ENCODE measurements at places on chromosomes 1 and 21.

GRCh38 chr1:244952280-244952933, 88.1 kb upstream of the HNRNPU start:
- DNase-seq, result no peak

GRCh38 chr1:26142159-26142558, 16.7 kb upstream of the FAM110D start:
- DNase-seq, result no peak

- no peak for DNase-seq
These were observed 262.8 kb downstream of the LTN1 start for GRCh38 chr21:28729887-28730286.

DNA sequence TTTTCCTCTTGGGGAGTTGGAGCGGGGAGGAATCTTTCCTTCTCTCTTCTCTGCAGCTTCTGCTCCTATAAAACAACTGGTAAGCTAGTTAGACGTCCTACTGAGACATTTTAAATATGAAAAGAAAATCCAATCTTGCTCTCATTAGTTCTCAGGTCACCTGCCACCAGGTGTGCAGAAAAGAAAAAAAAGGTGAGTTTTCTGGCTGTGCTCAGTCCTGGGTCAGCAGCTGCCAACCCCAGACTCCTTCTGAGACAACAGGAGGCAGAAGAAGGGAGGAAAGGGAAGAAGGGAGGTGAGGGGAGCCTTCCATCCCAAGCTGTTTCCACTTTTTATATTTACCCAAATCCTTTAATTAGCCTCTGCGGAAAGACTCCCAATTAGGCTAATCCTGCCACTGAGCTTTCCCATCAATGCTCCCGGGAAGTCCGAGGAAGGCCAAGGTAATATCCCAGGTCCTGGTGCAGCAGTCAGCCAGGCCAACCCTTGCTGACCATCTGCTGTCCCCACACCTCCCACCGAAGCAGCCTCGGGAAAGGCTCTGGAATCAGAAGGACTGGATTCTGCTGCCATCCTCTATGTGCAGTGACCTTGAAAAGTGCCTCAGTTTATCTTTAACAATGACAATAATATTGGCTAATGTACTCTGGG, 33.4 kb downstream of the GLIS1 start:
- no peak for DNase-seq

GRCh38 chr1:197269053-197269452, 1.0 kb downstream of the CRB1 start:
- DNase-seq, result no peak

DNA sequence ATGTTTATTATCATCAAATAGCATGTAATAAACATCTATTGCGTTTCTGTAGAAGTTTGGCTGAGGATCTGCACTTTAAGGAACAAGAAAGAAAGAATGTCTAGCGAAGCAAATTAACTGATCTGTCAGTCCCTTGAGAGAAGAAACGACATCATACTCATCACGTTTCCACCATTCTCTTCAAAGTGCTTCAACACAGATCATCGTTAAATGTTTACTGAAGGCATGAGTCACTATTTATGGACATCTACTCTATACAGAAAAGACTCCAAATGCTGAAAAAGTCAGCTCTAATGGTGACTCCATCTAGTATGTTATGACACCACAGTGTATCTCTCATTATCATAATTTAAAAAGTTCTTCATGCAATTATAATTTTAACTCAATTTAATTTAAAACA, 369.1 kb downstream of the RGS7 start:
- DNase-seq, result no peak

- DNase-seq, result no peak
These were observed 11.4 kb downstream of the FAM229A start for GRCh38 chr1:32350785-32351398.

DNA sequence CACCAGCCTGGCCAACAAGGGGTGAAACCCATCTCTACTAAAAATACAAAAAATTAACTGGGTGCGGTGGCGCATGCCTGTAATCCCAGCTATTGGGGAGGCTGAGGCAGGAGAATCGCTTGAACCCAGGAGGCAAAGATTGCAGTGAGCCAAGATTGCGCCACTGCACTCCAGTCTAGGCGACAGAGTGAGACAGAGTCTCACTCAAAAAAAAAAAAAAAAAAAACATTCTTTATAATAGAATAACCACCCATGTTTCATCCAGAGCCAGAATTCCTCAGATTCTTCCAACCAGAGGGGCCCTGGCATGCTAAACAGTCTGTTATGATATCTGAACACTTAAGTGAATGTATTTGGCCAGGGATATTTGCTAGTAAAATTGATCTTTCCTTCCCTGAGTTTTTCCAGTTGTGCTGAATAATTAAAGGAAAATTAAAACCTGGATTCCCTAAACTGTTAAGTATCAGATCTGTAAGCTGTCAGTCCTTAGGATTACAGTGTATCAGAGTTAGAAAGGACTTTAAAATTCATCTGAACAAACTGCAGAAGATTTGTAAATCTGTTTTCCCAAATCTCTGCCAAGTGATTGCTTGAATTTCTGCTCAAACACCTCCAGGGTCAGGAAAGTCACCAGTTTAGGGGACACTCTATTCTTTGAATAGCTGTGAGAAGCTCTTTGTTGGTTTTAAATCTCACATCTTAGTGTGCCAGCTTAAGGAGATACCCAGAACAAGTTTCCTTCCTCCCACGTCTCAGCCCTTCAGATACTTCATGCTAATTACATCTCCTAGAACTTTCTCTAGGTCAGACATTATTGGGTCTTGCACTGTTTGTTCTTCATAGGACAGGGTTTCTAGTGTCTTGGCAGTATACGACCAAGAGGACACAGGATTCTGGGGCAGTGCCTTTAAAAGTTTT, 84.6 kb upstream of the BMP8A start:
- no peak for DNase-seq

DNA sequence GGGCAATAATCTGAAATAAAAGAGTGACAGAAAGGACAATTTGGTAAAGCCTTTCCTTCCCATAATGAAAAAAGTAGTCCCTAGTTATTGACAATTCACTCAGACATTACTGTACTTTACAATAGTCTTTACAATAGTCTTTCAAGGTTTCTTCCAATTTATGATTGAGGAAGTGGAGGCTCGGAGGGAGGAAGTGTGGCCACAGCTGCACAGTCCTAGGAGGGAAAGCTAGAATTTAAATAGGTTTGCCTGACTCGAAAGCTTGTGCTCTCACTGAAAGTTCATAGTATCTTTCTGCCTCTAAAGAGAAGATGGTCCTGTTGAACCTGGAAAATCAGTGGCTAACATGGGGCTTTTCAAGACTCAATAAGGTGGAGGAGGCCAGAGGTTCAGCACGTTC, 203.2 kb downstream of the SDCCAG8 start:
- DNase-seq, result no peak

- no peak for DNase-seq
These were observed 109.2 kb downstream of the CSMD2 start for GRCh38 chr1:34055818-34056217.

- no peak for DNase-seq
These were observed 1.6 kb upstream of the ENO1 start for GRCh38 chr1:8879922-8880676.

- no peak for DNase-seq
These were observed 83.1 kb upstream of the HAO2 start for GRCh38 chr1:119285482-119285881.

- DNase-seq, result no peak
These were observed 34.9 kb upstream of the ARHGEF16 start for GRCh38 chr1:3419415-3420204.

DNA sequence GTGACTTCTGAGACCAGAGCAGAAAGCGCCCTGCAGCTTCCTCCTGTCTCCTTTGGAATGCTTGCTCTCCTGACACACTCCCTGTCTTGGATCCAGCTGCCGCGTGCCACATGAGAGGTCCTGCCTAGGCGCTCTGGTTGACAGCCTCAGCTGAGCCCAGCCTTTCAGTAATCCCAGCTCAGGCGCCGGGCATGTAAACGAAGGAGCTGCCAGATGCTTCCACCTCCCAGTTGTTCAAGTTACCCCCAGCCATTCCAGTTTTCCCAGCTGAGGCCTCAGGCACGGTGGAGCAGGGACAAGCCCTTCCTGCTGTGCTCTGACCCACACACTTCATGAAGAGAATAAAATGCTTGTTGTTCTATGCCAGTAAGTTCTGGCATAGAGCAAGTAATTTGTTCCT, 14.3 kb upstream of the CD34 start:
- no peak for DNase-seq

DNA sequence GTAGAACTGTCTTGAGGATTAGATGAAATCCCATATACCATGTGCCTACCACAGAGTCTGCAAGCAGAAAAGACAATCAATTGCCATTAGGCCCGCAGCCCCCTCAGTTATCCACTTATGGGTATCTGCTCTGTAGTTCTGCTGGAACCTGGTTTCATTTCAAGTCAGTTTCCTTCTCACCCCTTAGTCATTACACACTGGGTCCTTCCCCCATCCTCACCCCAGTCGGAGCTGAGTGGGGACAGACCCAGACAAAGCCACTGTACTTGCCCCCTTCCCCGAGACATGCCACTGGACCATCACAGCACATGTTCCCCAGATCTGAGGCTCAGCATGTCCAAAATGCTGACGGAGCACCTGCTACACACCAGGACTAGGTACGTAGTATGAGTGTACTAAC, 21.2 kb downstream of the PGLYRP3 start:
- DNase-seq, result no peak

DNA sequence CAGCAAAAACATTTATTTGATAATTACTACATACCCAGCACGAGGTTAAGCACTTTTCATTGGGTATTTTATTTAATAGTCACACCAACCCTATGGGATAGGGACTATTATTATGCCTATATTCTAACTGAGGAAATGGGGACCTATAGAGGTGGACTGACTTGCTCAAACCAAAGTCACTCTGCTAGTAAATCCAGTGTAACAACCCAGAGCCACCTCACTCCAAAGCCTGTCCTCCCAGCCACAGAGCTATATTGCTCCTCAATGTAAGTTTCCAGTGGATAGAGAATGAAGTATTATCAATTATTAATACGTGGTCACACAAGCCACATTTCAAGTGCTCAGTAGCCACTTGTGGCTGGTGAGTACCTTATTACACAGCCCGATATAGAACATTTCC, 97.5 kb downstream of the RGS2 start:
- DNase-seq, result no peak

DNA sequence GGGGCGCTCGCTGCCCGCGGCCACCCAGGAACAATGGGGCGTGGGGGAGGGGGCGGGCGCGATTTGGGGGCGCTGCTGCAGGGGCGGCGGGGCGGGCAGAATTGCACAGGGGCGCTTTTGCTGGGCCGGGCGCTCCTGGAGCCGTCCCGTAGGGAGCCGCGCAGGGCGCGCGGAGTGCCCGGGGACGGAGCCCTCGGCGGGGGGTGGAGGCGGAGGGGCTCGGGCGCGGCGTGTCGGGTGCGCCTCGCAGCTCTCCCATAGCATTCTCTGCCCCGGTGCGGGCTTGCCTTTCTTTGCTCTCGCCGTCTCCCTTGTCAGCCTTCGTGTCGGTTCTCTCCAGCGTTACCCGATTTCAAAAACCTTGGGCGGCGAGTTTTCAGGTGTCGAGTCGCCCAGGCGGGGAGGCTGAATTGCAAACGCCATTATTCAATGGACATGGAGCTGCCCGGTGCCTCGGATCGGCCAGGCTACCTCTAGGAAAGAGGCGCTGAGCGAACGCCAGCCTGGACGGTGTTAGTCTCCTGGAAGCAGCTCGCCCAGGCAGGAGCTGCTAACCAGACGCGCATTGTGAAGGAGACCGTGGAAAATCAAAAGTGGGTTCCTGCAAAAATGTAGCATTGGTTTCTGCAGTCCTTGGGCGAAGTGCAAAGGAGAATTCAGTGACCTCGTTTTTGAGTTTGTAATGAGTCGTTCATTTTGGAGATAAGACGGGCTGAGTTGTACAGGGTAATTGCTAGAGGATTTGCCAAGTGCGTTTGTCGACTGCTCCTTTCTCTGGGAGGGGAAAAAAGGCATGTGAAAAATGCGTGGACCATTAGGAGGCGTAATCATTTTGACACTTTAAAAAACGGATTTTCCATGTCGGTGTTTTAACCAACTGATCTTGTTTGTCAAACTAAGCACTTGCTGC, 626 bp downstream of the CXADR start:
- peak; percentile 14 for DNase-seq

Measured in activated CD4-positive, alpha-beta T cell treated with anti-CD3 and anti-CD28 coated beads for 4 hours (primary cell).